Uterus (tissue), 4 donors: ENCODE measurements at places on chromosomes 11 and 22. TPM values are rescaled to one million over a fixed set of nuclear protein-coding genes. Genes with fewer than 3 reads are reported as not detected.

DNA sequence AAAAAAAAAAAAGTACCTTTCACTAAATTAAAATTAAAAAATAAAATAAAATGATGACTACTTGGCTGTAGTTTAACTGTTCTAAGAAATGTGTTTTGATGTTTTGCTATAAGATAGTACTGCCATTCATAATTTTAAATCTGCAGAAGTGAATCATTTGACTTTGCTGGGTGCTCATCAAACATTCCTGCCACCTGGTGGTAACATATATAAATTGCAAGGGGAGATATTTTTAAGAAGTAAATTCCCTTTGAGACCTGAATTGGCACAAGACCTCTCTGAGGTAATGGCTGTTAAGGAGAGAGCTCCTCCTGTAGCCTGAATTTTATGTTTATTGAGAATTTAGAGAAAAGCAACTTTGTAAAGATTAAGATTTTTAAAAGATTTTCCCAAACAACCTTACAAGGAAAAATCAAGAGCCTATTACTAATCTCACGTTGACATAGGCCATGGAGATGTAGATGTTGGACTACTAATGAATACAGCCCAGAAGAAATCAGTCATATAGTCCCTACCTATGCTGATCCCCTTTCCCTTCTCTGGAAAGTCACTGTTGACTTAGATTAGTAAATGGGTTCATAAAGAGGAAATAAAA, 11.9 kb upstream of the NARS2 start:
- H3K36me3 ChIP-seq: no peaks in the 10 kb centered on the region
- H3K27ac ChIP-seq: no peak overlapping the region
- no peak overlapping the region for H3K4me3 ChIP-seq
- H3K4me1 ChIP-seq: no peaks in the 10 kb centered on the region
- no peak for DNase-seq

DNA sequence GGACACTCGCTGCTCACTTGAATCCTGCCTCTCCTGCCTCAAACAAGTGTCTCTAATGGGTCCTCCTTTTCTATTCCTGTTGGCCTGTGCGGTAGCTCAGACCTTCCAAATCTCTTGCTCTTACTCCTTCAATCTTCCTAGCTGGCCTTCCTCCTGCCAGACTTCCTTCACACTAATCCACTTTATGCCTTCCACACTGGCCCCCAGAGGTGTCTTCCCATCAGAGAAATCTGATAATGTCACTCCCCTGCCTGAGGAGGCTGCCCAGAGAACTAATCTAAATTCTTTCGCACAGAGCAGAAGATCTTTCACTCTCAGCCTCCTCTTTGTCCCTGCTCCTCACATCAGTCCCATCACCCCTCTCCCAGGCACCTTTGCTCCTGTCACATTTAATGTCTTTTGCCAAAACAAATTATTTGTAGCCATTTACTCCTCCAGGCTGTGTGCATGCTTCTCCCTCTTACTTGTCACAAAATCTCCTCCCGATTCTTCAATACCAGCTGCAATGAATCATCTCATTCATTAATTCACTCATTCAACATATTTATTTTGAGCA, 175.7 kb downstream of the MAML2 start:
- DNase-seq: no peak
- H3K4me3 ChIP-seq: no peak overlapping the region
- no peaks in the 10 kb centered on the region for H3K27me3 ChIP-seq
- peaks cover 3% of the 10 kb centered on the region for H3K4me1 ChIP-seq

DNA sequence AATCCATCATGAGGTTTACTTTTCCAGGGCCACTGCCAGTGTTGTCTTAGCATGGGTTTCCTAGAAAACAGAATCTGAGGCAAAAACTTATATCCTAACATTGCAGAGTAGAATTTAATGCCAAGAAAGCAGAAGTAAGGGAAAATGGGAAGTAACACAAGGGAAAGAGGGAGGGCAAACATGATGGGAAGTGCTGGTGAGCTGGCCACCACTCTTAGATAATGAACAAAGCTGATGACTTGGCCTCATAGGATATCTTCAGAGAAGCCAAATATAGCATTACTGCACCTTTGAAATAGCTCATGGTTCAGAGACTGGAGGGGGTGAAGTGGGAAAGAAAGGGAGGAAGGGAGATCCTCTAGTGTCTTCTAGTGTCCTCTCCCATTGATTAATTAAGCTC, 24.8 kb upstream of the CALCB start:
- no peaks in the 10 kb centered on the region for H3K4me1 ChIP-seq
- H3K4me3 ChIP-seq: no peak overlapping the region
- no peaks in the 10 kb centered on the region for H3K27me3 ChIP-seq
- H3K27ac ChIP-seq: no peak overlapping the region

DNA sequence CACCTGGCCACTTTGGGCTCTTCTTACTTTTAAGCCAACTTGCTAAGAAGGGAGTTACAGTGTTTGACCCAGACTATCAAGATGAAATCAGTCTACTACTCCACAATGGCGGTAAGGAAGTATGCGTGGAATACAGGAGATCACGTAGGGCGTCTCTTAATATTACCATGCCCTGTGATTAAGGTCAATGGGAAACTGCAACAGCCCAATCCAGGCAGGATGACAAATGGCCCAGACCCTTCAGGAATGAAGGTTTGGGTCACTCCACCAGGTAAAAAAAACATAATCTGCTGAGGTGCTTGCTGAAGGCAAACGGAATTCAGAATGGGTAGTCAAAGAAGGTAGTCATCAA, 1.0 kb upstream of the YPEL4 start:
- no peak for DNase-seq
- H3K4me1 ChIP-seq: no peaks in the 10 kb centered on the region
- no peaks in the 10 kb centered on the region for H3K36me3 ChIP-seq
- H3K27ac ChIP-seq: peak overlapping the region; percentile 75

DNA sequence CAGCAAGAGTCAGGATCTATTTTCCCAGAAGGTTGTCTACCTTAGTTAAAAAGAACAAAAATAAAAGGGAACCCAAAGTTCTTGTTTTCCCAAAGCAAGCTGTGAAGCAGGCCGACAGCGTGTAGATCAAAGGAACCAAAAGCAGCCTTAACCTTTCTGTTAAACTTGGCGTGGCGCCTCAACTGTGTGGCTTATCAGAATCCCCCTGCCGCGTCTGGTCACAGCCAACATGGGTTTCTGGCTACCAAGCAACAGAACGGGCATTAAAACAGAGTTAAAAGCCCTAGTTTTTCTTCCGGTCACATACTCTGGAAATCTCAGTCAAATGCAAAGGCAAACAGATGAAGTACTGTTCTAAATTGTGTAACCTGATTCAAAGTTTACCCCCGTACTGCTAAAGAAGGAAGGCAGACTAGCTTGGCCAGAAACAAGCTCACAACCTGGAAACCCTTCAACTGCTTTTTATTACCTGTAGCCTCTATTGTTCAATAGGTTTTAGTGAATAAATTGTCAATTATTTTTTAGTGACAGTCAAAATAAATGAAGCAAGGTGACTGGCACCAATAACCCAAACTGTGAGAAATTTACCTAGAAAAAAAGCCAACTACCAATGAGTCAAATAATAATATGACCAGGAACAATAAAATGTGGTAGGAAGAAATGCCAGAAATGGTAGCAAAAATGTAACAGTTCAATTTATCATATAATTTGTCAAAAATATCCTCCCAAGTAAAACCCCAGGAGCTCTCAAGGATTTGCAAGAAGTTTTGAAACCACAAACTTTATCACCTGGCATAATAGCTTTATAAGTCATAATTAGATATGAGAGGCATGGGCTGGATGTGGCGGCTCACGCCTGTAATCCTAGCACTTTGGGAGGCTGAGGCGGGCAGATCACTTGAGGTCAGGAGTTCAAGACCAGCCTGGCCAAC, 21.4 kb downstream of the CHKA start:
- H3K36me3 ChIP-seq: no peaks in the 10 kb centered on the region
- H3K4me1 ChIP-seq: no peaks in the 10 kb centered on the region
- no peak overlapping the region for H3K4me3 ChIP-seq
- no peak for DNase-seq
- no peaks in the 10 kb centered on the region for H3K27me3 ChIP-seq

- no peak overlapping the region for H3K27ac ChIP-seq
- H3K4me1 ChIP-seq: no peaks in the 10 kb centered on the region
- DNase-seq: no peak
- no peak overlapping the region for H3K4me3 ChIP-seq
- H3K36me3 ChIP-seq: no peaks in the 10 kb centered on the region
- H3K27me3 ChIP-seq: no peaks in the 10 kb centered on the region
Observed at GRCh38 chr11:92227959-92228935, 3.6 kb downstream of the FAT3 start.

DNA sequence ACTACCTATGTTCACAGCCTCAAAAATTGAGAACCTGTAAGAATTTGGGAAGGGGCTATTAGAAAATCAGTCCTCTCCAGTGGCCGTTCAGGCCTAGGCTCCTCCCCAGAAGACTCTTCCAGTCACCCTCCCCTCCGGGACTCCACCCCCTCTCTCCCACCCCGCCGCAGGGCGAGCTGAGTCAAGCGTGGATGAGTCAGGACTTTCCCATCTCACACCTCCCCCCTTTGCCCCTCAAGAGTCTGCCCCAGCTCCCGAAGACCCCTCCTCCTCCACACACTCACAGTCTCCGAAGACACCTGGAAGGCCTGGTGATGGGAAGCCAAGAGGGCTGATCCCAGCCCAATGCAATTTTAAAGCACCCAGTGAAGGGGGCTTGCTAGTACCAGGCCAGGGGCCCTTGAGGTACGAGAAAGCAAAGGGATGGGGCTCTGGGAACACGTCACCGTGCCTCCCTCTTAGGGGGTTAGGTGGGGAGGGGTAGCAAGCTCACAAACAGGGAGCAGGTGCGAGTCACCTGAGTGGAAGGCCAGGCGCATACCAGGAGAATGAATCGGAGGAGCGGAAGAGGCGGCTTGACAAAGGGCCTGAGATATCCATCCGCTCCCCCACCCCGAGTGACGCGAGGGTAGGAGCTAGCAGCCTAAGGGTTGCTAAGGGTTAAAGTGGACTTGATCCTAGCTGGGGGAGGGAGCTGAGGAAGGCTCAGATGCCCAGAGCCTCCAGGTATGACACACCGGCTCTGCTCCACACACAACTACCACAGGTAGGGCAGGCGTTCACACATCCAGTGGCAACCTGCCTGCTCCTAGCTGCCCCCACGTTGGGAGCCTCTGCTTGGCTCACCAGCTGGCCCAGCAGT, 13.6 kb downstream of the BCL9L start:
- peak; percentile 92 for DNase-seq
- no peaks in the 10 kb centered on the region for H3K36me3 ChIP-seq
- peak overlapping the region; percentile 32 for H3K4me3 ChIP-seq
- peak overlapping the region; percentile 99 for H3K27ac ChIP-seq
- H3K4me1 ChIP-seq: peaks cover 29% of the 10 kb centered on the region

DNA sequence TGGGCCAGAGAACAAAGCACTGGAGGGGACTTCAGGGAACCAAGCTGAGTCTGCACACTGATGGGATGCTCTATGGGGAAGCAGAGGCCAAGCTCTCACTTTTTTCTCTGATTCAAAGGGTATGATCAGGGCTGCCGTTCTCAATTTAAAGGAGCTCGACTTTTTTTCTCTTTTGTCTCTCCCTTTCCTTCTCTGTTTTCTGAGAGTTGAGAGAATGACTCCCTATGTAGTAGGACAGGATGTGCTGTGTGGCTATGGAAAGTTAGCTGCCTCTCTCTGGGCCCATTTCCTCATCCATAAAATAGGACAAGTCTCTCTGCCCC, 7.9 kb downstream of the ADORA2A start:
- H3K36me3 ChIP-seq: no peaks in the 10 kb centered on the region
- H3K27me3 ChIP-seq: no peaks in the 10 kb centered on the region
- no peak overlapping the region for H3K27ac ChIP-seq
- H3K4me3 ChIP-seq: no peak overlapping the region

OR51E2 gene
- 0.26 TPM for total RNA-seq

DNA sequence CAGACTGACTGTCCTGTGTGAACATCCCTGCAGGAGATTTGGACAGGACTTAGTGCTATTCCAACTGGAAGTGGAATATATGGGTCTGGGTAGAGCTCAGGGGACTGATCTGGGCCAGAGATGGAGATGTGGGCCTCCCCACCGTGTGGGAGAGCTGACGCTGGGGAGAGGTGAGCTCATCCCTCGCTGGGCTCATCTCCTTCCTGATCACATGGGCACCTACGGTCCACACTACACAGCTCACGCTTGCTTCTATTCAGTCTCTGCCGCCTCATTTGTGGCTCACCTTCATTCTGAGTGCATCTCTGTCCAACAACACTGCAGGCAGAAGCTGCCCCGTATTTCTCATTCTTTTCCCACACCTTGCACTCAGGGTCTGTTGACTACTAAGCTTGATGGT, 16.6 kb upstream of the RAB1B start:
- no peaks in the 10 kb centered on the region for H3K4me1 ChIP-seq
- DNase-seq: no peak
- H3K27ac ChIP-seq: no peak overlapping the region
- H3K36me3 ChIP-seq: no peaks in the 10 kb centered on the region
- H3K4me3 ChIP-seq: no peak overlapping the region

GRCh38 chr11:95671768-95672167, 117.8 kb downstream of the FAM76B start:
- no peak overlapping the region for H3K27ac ChIP-seq
- no peaks in the 10 kb centered on the region for H3K27me3 ChIP-seq
- H3K4me1 ChIP-seq: no peaks in the 10 kb centered on the region
- H3K4me3 ChIP-seq: no peak overlapping the region
- DNase-seq: no peak
- H3K36me3 ChIP-seq: no peaks in the 10 kb centered on the region

DNA sequence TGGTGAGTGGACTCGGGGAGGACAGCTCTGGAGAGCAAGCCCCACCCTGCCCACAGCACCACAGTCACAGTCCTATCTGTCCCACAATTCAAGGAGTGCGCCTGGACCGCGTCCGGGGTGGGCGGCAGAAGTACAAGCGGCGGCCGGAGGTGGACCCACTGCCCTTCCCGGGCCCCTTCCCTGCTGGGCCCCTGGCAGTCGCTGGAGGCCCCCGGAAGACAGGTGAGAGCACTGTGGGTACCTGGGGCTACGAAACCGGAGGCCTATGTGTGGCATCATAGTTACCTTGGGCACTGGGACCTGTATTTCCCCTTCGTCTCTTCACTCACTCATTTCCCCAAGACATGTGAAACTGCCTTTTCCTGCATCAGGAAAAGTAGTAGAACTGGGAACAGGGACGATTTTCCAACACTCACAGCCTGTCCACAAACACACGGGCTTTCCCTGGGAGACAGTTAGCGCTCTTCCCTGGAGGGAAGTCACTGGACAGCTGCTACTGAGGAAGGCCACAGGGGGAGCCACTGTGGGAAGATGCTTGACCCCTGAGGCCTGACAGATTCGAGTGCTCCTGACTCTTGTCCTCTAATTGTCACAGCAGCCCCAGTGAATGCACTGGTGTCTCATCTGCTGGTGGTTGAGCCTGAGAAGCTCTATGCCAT, 3.1 kb downstream of the TRMT112 start:
- H3K4me1 ChIP-seq: no peaks in the 10 kb centered on the region
- DNase-seq: no peak

CRYBA4 gene
- not detected for total RNA-seq

ANO5 gene
- total RNA-seq: 14.5 TPM

DNA sequence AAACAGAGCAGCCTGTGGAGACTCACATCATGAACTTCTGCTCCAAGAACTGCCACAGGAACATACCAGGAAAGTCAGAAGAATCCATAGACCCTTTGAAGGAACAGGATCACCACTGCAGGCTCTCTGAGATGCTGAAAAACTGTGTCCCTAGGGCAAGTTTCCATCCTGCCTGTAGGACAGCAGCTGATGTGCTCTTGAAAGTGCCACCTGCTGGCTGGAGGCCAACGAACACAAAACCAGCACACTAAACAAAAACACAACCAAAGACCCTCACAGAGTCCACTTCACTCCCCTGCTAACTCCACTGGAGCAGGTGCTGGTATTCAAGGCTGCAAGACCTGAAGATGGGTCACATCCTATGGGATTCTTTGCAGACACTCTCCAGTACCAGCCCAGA, 12.0 kb upstream of the NXPE1 start:
- H3K36me3 ChIP-seq: no peaks in the 10 kb centered on the region
- DNase-seq: no peak
- no peak overlapping the region for H3K27ac ChIP-seq
- no peak overlapping the region for H3K4me3 ChIP-seq
- H3K27me3 ChIP-seq: no peaks in the 10 kb centered on the region

NEFH gene
- not detected for total RNA-seq
